Activated CD4-positive, alpha-beta T cell treated with anti-CD3 and anti-CD28 coated beads, Interleukin-2, amount 10 ng/mL, durations not matched to agents 7 days and 5 days (primary cell): ENCODE measurements at places on chromosomes 12 and 14.

- no peak for DNase-seq
These were observed 65.5 kb downstream of the LRP6 start for GRCh38 chr12:12201274-12201758.

GRCh38 chr14:93285044-93285443, 47.8 kb downstream of the BTBD7 start:
- DNase-seq: no peak

- no peak for DNase-seq
These were observed 279.0 kb upstream of the RTL1 start for GRCh38 chr14:101182476-101182875.

GRCh38 chr12:10623131-10623530, 9.7 kb upstream of the MAGOHB start:
- DNase-seq: no peak

GRCh38 chr12:44240186-44240585, 404.3 kb downstream of the TMEM117 start:
- no peak for DNase-seq
